ENCODE measurements at places on chromosomes 2 and 18. TPM values are rescaled to one million over a fixed set of nuclear protein-coding genes. Genes with fewer than 3 reads are reported as not detected.

Gene EVX2
- not detected for total RNA-seq

Gene FEV
- not detected for total RNA-seq

Gene OLA1
- 93.7 TPM for total RNA-seq

Gene CFAP65
- total RNA-seq, result not detected

Gene MRPS5
- total RNA-seq, result 71.5 TPM

Gene ORC2
- 53.8 TPM for total RNA-seq

Gene NT5C1B
- total RNA-seq, result not detected

Gene PRKAG3
- not detected for total RNA-seq

All from T-helper 2 cell treated with Interferon-gamma antibody and Interleukin-4, amounts not matched to agents 100 ng/mL and 5 ng/mL, for 36 hours (primary cell).